ENCODE measurements at places on chromosomes 12 and 14.

DNA sequence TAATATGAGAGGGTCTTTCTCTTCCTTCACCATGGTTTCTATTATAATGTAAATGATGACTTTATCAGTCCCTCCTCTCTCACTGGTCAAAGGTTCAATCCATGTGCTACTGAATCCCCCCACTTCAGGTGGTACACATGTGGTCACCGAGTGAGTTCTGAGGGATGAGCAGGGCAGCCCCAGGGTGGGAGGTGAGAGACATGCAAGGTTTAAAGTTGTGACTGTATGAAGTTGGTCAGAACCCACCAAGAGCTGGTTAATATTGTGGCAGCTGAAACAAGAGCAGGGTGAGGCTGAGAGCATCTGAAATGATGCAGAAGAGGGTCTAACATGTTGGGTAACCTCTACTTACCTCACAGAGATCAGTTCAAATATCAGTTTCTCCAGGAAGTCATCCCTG lies 444.7 kb upstream of the FBXO33 start:
- no peak for DNase-seq

DNA sequence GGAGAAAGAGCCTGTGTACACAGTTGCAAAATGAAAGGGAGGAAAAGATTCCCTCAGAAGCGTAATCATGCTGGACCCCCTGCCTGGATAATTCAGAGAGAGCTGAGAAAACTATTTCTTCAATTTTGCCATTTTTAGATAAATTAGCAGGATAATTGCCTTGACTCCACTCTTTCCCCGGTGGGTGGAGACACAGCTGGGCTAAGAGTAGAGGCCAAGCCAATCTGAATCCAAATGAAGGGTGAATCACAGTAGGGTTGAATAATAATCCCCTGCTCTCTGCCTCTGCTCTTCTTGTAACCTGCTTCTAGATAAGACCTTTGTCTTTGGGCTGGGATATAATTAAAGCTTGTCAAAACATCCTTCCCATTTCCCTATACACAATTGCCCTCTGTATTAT lies 150.1 kb downstream of the CAPZA3 start:
- DNase-seq, result no peak

DNA sequence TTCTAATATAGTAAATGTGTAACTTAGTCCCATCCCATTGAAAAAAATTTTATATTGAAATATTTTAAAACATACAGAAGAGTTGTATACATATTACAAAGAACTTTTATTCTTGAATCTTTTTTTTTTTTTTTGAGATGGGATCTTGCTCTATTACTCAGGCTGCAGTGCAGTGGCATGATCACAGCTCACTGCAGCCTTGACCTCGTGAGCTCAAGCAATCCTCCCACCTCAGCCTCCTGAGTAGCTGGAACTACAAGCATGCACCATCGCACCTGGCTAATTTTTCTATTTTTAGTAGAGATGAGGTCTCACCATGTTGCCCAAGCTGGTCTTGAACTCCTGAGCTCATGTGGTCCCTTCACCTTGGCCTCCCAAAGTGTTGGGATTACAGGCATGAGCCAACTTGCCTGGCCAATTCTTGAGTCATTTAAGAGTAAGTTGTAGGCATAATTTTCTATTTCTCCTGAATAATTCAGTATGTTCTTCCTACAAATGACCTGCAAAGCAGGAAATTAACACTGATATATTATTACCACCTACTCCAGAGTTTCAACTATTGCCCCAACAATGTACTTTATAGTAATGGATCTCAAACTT lies 153.0 kb upstream of the BMP4 start:
- DNase-seq, result no peak

GRCh38 chr14:48382961-48383360 lies 707.6 kb upstream of the MDGA2 start:
- DNase-seq, result no peak

DNA sequence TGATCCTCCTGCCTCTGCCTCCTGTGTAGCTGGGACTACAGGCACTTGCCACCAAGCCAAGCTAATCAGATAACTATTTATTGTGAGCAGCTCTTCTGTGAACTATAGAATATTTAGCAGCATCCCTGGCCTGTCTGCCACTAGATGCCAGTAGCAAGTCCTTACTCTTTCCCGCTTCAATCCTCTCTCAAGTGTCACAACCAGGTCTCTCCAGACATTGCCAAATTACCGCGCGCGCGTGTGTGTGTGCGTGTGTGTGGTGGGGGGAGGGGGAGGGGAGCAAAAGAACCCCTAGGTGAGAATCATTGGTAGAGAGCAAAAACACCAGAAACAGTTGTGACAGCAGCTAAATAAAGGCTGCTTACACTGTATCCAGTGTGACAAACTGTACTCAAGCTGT lies 49.9 kb downstream of the PPP2R5E start:
- DNase-seq, result no peak

- DNase-seq, result no peak
Measured at GRCh38 chr12:67942724-67943123, 46.5 kb upstream of the IFNG-AS1 start.

GRCh38 chr14:59691266-59691665 lies 114.7 kb upstream of the CCDC175 start:
- DNase-seq, result no peak

- DNase-seq, result no peak
Measured at GRCh38 chr12:2282318-2282717, 229.5 kb downstream of the CACNA1C start.

DNA sequence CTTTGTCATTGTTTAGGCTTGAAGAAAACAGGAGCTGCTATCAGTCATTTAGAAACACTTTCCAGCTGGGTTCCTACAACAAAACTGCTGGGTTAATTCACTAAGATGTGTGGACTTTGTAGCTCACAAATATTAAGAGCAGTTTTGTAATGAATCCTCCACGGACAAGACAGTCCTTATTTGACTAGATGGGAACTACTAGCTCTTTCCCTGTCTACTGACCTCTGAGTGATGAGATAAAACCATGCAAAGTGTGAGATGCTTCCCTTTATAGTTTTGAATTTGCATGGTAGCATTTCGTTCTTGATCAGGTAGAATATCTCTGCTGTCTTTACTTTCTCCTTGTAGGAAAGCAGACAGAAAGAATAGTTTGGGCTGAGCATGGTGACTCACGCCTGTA lies 72.9 kb upstream of the STXBP6 start:
- no peak for DNase-seq

- DNase-seq, result peak; percentile 56
Measured at GRCh38 chr14:77141214-77142004, at the start of gene ZDHHC22. Gene ZDHHC22 (minus strand): TSS chr14:77141791. CDS start chr14:77139738, 2,053 bp downstream.

- DNase-seq, result peak; percentile 34
Measured at GRCh38 chr12:93572712-93573551, 457 bp downstream of the SOCS2 start.

DNA sequence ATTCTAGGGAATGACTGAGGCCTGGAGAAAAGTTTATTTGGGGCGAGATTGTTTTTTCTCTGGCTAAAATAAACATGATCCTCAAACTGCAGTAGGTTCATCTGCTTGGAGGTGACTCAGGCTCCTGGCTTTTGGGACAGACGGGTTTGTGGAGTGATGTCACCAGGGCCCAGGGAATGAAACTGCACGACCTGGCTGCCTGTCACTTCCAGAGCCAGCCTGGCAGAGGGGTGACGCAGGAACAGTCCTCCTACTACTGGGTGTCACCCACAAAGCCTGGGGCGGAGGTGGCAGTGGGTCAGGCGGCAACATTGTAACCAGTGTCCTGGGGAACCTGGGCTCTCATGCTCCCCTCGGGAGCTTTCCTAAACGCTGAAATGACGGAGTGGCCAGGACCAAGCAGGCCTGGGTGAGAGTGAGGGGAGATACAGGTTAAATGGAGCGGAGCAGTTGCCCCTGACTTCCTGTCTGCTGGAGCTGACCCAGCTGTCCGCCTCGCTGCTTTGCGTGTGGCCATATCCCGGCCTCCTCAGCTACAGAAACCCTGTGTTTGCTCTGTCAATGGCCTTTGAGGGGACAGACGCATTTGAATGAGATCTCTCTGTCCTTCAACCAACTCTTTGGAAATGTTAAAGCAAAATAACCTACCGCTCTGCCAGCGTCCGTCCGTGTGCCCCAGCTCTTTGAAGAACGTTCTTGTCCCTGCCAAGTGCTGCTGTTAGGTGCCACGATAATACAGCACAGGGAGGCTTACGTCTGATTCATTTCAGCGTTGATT lies 6.5 kb downstream of the HIP1R start:
- peak; percentile 96 for DNase-seq

DNA sequence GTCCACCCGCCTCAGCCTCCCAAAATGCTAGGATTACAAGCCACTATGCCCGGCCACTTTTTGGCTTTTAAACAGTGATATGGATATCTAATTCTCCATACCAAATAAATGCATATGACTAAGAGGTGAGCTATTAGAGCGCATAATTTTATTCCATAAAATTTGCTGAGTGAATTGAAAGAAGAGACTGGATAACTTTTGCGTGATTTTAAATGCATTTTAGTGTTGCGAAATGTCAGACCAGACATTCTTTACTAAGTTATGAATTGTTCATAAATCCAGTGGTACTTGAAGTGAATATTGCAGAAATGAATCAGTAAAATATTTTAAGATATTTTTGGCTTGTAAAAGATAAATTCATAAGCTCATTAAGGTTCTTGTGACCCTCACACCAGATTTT lies 50.9 kb upstream of the DIP2B start:
- no peak for DNase-seq
